ENCODE measurements at places on chromosomes 4 and X.
A peak's percentile ranks its signal among the peaks of the same experiment; 100 is the strongest.

DNA sequence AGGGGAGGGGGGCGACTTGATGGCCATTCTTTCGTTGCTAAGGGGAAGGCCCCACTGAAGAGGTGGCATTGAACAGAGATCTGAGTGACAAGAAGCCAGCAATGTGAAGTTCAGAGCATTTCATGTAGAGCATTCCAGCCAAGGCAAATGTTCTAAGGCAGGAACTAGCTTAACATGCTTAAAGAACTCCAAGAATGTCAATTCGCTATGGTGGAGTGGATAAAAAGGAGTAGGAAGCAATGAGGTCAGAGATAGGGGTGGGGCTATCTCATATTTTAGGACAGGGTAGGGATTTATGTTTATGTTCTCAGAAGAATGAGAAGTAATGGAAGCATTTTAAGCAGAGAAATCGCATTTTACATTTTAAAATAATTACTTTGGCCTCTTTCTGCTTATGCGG, 130.9 kb downstream of the TTC29 start:
- DNase-seq, result no peak

DNA sequence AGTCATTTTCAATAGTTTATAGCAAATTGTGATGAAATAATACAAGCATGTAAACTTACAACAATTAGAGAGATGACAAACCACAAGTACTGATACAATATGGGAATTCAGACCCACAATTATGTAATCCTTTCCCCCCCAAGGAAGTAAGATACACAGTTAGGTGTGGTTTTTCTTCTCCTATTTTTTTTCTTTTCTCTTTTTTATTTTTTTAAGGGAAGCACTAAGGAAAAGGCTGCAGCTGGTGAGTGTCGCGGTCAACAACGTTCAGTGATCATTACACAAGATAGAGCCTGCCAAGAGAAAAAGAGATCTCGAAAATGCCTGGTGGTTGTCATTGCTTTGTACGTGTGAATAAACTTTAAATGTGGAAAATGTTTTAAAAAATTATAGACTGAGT, 9.8 kb downstream of the NDNF start:
- DNase-seq, result no peak

GRCh38 chr4:8916351-8916885, 44.8 kb upstream of the HMX1 start:
- no peak for DNase-seq

GRCh38 chr4:86043755-86044592, 315.9 kb downstream of the MAPK10 start:
- DNase-seq, result peak; percentile 3

GRCh38 chr4:139889264-139889663, 223.6 kb downstream of the MGST2 start:
- DNase-seq, result no peak
